ENCODE measurements at places on chromosomes 1 and 21.

- no peak for DNase-seq
Measured at GRCh38 chr1:19625291-19625937, 18.7 kb upstream of the NBL1 start.

GRCh38 chr1:32536117-32536516, 3.1 kb upstream of the ZBTB8A start:
- DNase-seq, result no peak

- DNase-seq, result peak; percentile 94
Measured at GRCh38 chr1:209827384-209828262, at the start of gene UTP25. Gene UTP25, plus strand, starts transcription at chr1:209827972. Its CDS starts 92 bp downstream, at chr1:209828064.

DNA sequence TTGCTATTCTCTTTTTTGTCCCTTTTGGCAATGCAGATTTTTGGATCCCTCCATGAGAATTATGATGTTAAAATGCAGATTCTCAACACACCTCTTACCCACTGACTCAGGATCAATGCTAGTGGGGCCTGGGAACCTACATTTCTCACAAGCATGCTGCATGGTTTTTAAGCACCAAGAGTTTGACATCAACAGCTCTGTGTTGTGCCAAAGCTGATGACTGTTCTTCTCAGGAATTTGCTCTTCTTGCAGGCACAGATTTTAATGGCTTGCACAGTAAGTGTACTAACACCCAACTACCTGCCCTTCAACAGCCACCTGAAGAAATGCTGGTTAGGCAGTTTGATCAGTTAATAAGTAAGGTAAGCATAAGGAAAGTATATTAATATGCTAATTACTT, 468.7 kb downstream of the PTBP2 start:
- DNase-seq, result no peak

GRCh38 chr1:83691953-83692500, 306.9 kb downstream of the TTLL7 start:
- no peak for DNase-seq

DNA sequence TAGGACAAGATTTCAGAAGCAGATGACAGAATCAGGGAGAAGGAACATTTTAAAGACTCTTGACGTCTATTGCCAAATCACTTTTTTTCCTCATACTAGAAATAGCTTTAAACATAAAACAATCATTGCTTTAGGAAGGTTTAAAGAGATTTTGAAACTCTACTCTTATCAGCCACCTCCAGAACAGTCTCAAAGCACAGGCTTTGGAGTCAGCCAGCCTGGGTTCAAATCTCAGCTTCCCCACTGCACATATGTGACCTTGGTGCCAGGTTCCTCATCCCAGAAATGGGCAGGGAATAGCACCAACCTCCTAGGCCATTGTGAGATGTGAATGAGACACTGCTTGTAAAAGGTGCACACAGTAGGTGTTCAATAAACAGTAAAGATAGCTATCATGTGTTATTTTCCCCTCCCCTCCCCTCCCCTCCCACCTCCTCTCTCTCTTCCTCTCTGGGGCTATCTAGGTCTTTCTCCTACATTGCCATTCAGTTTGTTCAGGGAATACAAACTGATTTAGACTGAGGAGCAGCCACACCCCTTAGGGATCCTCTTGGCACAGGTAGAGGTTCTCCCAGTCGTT, 20.6 kb downstream of the SPOCD1 start:
- DNase-seq, result no peak

- DNase-seq, result no peak
Measured at GRCh38 chr1:7186382-7187111, 401.3 kb downstream of the CAMTA1 start.

DNA sequence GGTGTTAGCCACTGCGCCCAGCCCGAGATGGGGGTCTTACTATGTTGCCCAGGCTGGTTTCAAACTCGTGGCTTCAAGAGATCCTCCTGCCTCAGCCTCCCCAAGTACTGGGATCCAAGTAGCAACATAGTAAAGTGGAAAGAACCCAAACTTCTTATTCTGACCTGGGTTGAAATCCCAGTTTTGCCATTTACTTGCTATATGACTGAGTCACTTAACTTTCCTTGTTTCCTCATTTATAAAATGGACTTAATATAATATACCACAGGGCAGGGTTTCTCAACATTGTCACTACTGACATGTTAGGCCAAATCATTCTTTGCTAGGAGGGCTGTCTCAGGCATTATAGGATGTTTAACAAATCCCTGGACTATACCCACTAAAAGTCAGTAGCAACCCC, 6.7 kb downstream of the PFDN2 start:
- no peak for DNase-seq

DNA sequence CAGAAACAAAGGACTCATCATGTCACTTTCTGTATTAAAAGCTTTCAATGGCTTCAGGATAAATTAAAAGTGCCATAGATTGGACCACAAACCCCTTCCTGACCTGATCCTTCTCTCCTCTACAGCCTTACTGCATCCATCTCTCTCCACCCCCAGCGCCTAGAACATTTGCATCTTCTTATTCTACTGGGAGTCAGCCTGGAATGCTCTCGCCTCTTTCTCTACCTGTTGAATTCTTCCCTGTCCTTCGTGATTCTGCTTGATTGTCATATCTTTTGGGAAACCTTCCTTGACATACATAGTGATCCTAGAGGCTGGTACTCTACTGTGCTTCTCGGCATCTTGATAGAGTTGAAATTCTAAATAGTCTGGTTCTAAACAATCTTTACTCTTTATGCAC, 332.0 kb upstream of the PBX1 start:
- DNase-seq, result no peak
